ENCODE measurements at places on chromosomes 7 and 10.

DNA sequence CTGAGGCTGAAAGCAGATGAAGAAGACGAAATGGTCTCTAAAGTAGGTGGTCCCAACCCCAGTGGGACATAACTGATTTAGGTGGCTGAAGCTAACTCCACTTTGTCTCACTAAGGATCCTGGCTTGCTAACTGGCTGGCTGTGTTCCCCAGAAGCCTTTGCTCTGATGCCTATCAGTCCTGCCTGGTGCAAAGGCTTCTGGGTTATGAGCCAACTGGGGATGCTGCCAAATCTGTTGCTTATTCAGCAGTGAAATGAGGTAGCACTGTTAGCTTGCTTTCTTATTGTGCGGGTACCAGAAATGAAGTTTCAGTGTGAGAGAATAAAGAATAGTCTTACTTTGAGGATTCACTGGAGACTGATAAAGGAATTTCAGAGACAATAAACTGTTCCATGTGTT, 18.1 kb downstream of the PRKG1 start:
- DNase-seq, result no peak

DNA sequence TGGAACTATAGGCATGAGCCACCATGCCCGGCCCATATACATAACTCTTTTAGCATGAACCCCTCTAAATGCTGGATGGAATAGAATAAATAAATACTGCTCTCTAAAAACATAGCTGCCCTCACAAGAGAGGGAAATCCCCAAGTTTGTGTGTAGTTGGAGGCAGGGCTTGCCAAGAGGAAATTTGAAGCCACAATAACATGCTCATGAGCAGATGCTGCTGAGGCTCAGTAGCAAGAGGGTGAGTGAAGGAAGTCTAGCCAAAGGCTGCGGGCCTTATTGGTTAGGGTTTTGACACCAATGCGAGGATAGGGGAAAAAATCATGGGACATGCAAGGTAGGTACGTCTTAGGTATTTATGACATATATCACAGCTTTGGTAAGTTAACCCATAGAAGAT, 17.3 kb downstream of the TPK1 start:
- no peak for DNase-seq

GRCh38 chr7:1920266-1920681, 250.2 kb downstream of the ELFN1 start:
- DNase-seq, result no peak

DNA sequence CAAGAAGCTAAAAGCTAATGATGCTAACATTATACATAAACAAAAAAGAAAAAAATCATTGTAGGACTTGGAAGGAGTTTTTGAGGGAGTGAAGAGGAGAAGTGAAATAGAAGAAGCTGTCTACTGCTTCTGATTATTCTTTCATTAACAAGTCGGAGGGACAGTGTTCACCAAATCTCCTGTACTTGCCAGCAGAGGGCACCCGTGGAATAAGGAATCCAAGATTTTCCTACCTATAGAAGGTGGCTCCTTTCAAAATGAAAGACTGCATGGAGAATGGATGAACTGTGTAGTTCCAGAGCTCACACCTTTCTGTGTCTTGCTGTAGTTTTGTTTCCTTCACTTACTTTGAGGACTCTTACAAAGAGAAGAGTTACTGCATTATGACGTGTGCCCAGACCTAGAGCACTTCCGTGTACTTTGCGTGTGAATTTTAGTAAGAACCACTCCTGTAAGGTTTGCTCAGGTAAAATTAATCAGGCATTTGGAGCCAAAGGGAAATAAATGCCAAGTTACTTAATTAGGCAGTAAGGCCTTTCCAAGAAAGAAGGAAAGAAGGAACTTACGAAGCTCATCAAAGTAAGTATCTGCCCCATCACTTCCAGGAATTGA, 145.1 kb downstream of the SEMA3D start:
- peak; percentile 38 for DNase-seq

- no peak for DNase-seq
Observed at GRCh38 chr10:52004342-52004949, 305.1 kb upstream of the CSTF2T start.

- no peak for DNase-seq
Observed at GRCh38 chr7:1459920-1460820, 900 bp upstream of the MICALL2 start.

DNA sequence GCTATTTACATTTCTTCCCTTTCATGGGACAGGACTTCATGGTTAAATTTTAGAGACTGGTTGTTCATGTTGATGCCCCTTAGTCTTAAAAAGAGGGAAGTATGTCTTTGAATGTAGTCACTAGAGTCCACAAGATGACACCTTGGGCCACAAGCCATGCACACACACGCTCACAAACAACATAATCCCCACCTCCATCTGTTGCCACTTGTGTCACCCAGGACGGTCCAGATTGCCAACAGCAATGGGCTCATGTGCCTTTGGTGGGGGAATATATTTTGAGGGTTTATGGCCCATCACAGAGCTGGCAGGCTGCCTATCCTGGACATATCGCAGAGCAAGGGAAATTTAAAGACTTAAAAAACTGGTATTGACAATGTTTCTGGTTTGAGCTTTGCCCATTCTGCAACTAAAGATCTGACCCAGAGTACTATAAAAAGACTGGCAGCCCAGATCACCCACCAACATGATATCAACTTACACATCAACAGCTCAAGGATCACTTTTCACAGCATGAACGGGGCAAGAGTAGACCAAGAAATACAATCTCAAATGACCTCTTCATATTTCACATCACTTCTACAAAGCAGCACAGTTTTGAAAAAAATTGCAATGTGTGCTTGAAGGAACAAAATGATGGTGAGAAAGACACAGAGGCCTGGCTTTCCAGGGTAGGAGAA, 50.5 kb downstream of the STRA8 start:
- DNase-seq, result no peak

- no peak for DNase-seq
Observed at GRCh38 chr7:25906003-25906402, 246.0 kb upstream of the NFE2L3 start.

Data from NCI-H1048 (cell line).